Chondrocyte (in vitro differentiated cells): ENCODE measurements at places on chromosomes 11 and 22.

- no peak for DNase-seq
Measured at GRCh38 chr11:86463120-86463519, 88.4 kb downstream of the CCDC81 start.

DNA sequence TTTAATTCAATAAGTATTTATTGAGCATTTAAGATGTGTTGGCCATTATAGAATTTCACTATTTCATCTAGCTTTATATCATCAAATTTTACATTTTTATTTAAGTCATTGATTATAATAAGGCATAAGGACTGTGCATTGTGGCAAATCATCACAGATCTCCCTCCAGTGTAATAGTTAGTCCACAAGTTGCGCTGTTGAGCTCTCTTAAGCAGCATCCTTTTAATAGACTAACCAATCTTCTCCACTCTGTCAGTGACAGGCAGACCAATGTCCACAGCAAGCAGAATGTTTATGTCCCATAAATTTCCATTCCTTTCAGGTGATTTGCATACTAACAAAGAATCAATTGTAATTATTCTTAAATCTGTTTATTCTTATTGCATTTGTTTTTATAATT lies 595.3 kb upstream of the CCDC90B start:
- no peak for DNase-seq

- DNase-seq = no peak
Measured at GRCh38 chr11:12377106-12377823, at the start of gene PARVA. Gene PARVA, plus strand, starts transcription at chr11:12377571. Its CDS starts 77 bp downstream, at chr11:12377648.

- no peak for DNase-seq
Measured at GRCh38 chr22:47883757-47884156, 1121.3 kb downstream of the TBC1D22A start.

- peak; percentile 79 for DNase-seq
Measured at GRCh38 chr11:61281581-61282250, 13.4 kb downstream of the VWCE start.

DNA sequence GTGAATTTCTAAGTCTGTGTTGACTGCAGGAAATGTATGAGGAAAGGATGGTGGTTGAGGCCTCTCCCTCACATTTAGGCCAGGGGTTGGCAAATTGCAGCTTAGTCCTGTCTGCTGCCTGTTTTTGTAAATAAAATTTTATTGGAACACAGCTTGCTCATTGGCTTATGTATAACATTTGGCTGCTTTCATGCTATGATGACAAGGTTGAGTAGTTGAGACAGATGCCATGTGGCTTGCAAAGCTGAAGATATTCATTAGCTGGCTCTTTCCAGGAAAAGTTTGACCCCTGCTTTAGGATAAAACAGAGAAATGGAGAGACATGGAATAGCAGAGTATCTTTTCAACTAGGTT lies 46.2 kb downstream of the BCR start:
- no peak for DNase-seq

DNA sequence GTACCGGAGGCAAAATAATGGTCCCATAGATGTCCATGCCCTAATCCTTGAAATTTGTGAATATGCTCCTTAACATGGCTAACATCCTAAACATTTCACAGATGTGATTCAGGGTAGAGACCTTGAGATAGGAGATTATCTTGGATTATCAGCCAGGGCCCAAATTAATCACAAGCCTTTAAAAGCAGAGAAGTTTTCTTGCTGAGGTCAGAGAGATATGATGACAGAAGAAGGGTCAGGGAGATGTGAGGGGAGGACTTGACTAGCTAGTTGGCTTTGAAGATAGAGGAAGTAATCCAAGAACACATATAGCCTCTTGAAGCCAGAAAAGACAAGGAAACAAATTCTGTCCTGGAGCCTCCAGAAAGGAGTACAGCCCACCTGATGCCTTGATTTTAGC lies 19.1 kb upstream of the FDX1 start:
- DNase-seq = no peak

DNA sequence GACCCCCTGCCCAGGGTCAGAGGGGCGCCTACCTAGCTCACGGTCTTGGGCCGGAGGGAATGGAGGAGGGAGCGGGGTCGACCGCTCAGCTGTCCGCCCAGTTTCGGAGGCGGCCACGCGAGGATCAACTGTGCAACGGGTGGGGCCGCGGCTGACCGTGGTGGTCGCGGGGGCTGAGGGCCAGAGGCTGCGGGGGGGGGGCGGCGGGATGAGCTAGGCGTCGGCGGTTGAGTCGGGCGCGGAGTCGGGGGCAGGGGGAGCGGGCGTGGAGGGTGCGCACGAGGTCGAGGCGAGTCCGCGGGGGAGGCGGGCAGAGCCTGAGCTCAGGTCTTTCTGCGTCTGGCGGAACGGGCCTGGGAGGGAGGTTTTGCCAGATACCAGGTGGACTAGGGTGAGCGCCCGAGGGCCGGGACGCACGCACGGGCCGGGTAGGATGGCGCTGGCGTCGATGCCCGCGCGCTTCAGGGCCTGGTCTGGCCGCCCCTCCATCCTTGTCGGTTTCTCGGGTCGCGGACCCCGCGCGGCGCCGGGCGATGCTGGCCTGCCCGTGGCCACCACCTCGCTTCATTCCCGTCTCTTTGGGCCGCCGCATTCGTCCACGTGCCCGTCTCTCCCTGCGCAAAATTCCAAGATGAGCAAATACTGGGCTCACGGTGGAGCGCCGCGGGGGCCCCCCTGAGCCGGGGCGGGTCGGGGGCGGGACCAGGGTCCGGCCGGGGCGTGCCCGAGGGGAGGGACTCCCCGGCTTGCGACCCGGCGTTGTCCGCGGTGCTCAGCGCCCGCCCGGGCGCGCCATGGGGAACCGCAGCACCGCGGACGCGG lies at the start of gene DRD4:
Gene DRD4 (plus strand): TSS at position 759 of the 822 bp plus-strand sequence. CDS start 36 bp downstream, at position 795.
- DNase-seq = no peak

GRCh38 chr11:96084610-96085318 lies 160.9 kb upstream of the MTMR2 start:
- no peak for DNase-seq
